ENCODE measurements at places on chromosomes 11 and 22.
A peak's percentile ranks its signal among the peaks of the same experiment; 100 is the strongest.

GRCh38 chr11:94747601-94748041 is 20.5 kb upstream of the AMOTL1 start:
- DNase-seq = no peak

DNA sequence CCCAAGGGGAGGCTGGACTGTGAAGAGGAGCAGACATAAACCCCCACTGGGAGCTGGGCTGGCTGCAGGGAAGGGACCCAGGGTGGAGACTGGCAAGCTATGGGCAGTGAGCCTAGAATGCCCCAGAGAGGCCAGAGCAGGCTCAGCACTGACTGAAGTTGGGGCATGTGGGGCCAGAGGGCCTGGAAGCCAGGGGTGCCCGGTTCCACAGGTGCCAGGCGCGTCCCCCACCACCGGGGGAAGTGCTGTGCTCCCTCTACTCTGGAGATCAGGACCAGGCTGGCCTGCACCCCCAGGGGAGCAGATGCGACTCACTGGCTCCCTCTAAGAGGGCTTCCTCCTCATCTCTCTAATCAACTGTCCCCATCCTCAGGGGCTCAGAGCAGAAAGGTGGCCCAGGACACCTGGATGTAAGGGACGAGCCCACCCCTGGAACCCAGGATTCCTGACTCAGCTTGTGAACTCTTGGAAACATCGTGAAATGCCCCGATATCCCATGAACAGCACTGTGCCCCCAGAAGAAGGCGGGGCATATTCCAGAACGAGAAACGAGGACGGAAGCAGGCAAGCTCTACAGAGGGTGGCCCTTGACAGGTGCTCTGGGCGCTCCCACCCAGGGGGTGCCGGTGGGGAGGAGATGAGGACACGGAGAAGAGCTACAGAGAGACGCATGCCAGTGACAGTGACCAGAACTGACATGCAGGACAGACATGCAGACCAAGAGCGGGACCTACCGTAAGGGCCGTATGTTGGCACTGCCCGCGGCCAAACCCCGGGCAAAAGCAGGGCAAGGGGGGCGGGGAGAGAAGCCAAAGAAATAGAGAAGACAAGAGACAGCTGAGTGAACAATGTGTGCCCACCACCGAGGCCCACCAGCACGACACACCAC is 20.4 kb downstream of the MAFF start:
- DNase-seq = no peak

GRCh38 chr11:64406221-64406946 is 47.4 kb downstream of the RPS6KA4 start:
- DNase-seq = no peak

- no peak for DNase-seq
Measured at GRCh38 chr22:27474112-27474571, 327.4 kb downstream of the MN1 start.

DNA sequence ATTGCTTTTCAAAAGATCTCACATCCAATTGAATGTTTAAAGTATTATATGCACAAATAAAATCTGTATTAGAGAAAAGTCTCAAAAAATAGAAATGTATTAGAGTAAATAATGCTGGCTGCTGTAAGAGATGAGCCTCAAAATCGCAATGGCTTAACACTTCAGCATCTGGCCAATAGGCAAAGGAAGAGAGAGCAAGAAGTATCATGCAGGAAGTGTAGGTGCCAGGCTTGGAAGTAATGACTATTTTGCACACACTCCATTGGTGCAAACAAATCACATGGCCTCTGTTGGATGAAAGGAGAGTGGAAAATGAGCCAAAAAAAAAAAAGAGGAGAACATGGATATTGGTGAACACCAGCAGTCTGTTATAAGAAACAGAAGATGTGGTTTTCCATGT is 193.0 kb upstream of the E2F8 start:
- no peak for DNase-seq

DNA sequence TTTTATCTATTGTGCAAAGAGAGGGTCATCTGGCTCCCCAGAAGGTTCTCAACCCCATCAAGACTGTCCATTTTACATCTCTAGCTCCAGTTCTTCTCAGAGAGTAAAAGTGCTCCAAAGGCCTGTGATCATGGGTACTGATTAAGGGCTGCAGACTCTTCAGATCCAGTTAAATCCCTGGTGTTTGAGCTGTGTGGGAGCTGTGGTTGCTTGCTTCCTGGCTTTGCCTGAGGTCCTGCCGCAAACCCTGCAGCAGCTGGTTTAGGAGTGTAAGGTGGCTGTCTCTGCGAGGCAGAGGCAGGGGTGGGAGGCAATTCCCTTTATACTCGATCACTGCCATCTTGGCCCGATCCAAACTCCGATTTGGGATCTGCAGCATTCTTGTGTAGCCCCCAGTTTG is 1.2 kb downstream of the MRPL17 start:
- peak; percentile 17 for DNase-seq

GRCh38 chr11:48045536-48045935 is 65.2 kb downstream of the PTPRJ start:
- no peak for DNase-seq

DNA sequence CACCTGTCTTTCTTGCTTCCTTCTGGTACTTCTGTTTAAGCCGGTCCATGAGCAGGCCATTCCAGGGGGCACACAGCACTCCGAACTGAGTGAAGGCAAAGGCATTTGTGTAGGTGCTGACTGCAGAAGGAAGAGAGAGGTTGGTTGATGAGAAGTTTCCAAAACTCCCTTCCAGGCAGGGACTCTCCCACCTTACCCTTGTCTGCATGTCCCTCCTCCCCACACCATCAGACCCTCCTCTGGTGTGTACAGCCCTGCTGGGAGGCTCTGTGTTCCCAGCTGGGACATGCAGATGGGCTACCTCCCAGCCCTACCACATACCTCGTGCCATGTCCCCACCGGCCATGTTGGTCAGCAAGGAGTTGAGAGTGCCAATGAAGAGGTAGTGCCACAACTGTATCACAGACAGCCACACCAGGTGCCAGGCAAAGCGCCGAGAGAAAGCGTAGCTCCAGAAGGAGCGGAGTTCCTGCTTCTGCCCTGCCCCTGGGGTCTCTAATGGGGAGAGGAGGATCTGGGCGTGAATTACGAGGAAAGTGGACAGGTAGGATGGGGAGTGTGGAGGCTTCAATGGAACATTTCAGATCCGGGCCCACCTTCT is 12.2 kb downstream of the SLC43A3 start:
- no peak for DNase-seq

DNA sequence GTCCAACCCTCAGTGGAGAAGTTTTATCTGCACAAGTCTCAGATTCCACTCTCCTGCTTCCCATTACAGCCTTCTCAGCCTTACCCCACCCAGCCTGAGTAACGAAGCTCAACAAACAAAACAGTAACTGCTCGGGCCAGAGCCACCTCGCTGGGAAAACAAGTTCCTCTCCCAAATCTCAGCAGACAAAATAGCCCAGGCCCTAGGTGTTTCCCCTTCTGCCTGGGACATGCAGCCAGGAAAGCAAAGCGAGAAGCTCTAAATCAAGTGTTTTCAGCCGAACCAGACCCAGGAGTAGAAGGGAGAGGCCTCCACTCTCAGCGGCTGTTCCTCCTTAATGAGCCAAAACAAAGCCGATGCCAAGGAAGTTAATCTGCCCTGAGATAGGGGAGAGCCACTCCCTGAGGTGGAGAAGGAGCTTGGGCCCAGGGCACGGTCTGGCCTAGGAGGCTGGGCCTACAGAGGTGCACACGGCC is 44.0 kb downstream of the LIF start:
- no peak for DNase-seq

DNA sequence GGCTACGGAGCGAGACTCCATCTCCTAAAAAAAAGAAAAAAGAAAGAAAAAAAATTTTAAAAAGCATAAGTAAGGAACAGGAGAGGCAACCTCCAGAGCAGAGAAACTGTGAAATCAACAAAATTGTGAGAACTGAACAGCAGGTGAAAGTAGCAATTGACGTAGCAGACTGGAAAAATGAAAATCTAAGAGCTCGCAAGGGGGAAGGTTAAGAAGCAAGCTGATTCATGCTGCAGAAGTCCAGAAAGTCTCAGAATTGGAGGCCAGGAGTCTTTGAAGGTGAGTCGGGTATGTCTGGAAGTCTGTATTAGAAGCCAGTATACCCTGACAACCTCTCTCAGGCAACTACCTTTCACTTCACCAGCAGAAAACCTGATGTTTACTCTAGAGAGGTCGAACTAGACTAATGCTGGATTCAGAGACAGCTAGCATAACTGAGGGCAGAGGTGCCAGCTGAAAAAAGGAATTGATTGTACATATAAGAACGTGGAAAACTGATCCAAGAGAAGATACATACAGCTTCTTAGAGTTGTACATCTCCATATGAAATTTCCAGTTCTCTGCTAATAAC is 161.5 kb downstream of the WNT11 start:
- DNase-seq = no peak

GRCh38 chr11:21561581-21561980 is 631.3 kb upstream of the ANO5 start:
- no peak for DNase-seq

- DNase-seq = no peak
Measured at GRCh38 chr22:25362883-25363240, 143.4 kb downstream of the CRYBB2 start.

DNA sequence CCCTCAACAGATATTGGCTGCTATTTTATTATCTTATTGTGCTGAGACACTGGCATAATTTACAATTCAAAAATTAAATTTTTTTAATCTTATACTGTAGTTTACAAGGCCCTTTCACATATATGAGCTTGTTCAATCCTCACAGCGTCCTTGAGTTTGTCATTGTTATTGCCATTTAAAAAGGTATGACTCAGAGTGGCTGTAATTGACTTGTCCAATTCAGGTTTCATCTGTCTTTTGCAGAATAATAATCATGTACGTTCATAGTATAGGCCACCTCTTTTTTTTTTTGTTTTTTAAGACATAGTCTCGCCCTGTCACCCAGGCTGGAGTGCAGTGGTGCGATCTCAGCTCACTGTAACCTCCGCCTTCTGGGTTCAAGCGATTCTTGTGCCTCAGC is 11.5 kb downstream of the PTPRJ start:
- DNase-seq = no peak

DNA sequence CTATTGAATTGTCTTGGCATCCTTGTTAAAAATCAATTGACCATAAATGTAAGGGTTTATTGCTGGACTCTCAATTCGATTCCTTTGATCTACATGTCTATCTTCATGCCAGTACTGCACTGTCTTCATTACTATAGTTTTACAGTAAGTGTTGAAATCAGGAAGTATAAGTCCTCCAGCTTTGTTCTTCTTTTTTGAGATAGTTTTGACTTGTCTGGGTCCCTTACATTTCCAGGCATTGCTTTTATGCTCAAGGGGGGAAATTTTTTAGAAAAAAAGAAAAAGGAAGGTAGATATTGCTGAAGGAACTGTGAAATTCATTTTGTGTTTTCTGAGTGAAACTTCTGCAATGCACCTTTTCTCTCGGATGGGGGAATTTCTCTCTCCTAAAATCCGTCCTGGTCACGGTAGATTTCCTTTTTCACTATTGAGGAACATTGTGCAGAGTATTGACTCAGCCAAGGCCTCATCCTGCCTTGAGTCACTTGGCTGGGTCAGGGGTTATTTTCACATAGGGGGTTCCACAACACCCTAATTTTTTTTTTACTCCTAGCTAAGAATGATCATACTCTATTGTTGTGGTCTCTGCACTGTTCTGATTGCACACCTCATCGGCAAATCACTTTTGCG is 2.8 kb upstream of the ACER3 start:
- no peak for DNase-seq

DNA sequence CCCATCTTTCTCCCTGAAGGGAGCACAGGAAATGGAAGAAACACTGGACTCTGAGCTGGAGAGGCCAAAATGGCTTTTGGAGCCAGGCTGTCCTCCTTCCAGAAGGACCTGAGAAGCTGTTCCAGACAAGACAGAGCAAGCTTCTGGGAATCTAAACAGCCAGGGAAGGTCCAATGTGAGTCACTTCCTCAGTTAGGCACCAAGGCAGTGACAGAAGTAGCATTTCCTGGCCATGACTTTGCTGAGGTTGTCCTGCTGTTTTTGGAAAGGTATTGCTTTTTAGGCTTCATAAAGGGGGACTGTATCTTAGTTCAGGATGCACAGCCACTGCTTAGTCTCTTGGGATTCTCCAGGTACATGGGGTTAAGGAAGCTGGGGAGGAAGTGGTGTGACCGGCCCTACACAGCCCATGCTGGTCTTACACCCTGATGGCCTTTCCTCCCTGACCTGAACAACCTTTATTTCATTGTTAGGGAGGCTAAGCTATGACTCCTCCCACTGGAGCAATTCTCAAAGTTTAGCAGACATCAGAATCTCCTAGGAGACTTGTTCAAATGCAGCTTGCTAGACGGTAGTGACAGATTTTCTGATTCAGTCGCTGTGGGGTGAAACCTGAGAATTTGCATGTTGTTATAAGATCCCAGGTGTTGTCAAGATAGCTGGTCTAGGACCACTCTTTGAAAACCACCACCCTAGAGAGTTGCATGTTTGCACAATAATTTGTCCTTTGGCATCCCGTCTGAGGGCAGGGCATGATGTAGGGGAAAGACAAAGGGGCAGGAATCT is 6.8 kb upstream of the INSC start:
- DNase-seq = no peak

GRCh38 chr11:64577202-64577601 is 13.8 kb upstream of the SLC22A12 start:
- DNase-seq = no peak

DNA sequence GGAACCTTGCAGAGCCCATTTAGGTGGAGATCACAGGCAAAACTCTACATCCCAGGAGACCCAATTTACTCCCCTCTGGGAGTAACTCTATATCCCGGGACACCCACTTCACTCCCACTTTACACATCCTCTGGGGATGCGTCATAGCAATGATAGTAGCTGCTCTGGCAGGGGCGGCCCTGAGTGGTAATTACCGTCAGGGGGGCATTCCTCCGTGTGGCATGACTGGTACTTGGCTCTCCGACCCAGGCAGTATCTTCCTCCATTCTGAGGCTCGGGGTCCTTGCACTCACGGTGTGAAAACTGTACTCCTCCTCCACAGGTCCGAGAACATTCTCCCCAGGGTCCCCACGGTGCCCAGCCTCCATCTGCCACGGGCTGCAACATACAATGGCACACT is 17.2 kb downstream of the ADAMTS8 start:
- DNase-seq = no peak

DNA sequence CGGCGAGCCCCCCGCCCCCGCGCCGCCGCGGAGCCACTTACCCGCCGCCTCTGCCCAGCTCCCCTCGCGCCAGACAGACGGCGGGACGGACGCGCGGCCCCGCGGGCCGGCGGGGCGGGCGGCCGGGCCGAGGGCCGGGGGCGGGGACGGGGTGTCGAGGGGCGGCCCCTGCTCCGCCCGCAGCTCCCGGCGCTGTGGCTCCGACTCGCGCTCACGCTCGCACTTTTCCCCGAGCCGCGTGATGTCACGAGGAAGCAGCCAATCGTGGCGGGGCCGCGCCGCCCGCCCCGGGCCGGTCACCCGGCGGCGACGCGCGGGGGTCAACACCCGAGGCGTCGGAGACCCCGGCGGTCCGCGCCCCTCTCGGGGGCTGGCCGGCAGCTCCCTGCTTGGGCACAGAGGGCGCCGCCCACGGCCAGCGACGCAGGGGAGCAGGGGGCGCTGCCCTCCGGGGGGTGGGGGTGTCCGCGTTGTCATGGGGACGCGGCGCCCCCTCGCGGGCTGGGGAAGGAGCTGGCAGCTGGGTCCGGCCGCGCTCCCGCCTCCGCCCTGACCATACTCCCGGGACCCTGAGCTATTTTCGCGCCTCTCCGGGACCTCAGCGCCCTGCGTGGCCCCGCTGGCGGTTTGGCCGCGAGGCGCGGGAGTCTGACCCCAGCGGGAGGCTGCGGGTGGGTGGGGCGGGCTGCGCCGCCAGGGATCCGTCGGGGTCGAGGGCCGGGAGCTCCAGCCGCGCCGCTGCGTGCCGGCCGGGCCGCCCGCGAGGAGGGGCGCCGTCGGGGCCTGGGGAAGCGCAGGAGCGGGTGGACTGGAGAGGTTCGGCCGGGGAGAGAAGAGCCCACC is at the start of gene CHRM4:
Gene CHRM4 (minus strand): TSS at position 199 of the 843 bp plus-strand sequence. CDS start 5,219 bp downstream, outside the sequence.
- peak; percentile 49 for DNase-seq

GRCh38 chr22:35220221-35220620 is 37.1 kb upstream of the HMGXB4 start:
- no peak for DNase-seq
